ENCODE measurements at places on chromosomes 7 and 10.

- DNase-seq, result no peak
These were observed 53.7 kb downstream of the KCNH2 start for GRCh38 chr7:150924369-150924781.

- no peak for DNase-seq
These were observed 260.4 kb upstream of the LYZL1 start for GRCh38 chr10:29028486-29028885.

GRCh38 chr7:44935583-44935982, 43.2 kb downstream of the MYO1G start:
- no peak for DNase-seq

DNA sequence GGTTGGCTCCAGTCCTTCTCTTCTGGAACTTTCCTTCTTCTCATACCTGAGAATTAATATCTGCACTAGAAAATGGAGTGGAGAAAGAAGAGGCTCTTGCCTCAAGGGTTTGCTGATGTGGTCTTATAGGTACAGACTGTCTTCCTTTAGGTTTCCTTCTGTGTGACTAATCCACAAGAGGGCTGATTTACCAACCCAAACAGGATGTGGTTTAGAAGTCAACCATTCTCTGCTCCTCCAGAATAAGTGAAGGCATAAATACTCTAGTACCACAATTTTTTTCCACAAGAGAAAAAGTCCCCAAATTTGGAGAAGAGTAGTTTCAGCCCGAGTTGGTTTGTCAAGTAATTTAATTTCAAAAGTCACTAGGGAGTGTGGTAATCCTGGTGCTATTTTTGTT, 85.8 kb downstream of the NRP1 start:
- peak; percentile 57 for DNase-seq

DNA sequence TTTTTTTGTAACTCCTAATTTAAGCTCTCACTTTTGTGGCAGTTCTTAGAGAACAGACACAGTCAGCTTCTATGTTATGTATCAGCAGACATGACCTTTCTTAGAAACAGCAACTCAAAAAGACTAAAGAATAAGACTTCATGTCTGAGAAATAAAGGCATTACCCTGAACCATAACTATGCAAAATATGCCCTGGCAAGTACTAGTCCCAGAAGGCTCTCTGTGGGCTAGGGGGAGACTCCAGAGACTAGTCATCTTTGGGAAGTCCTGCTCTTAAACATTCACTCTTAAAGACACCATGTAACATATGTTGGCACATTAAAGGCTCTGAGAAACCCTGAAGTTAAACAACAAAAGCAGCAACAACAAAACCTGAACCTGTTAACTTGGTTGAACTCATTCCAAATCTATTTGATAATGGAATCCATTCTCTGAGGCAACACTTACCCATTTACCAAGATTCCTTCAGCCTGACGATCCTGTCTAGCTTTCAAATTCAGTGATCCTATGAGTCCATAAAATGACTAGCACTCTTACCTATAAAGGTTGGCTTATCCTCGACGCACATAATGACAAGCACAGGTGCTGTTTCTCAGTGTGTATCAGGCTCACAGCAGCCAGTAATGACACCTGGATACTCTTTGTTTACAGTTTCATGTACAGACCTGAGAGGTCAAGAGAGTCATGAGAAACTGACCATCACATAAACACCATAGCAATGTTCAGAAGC, 62.3 kb downstream of the OSBPL3 start:
- peak; percentile 57 for DNase-seq

All from stromal cell of bone marrow (primary cell).